Hippocampal formation (tissue), 2 donors: ENCODE measurements at places on chromosomes 3 and 15.

GRCh38 chr15:84685304-84685703 is 27.3 kb upstream of the NMB start:
- DNase-seq: no peak

DNA sequence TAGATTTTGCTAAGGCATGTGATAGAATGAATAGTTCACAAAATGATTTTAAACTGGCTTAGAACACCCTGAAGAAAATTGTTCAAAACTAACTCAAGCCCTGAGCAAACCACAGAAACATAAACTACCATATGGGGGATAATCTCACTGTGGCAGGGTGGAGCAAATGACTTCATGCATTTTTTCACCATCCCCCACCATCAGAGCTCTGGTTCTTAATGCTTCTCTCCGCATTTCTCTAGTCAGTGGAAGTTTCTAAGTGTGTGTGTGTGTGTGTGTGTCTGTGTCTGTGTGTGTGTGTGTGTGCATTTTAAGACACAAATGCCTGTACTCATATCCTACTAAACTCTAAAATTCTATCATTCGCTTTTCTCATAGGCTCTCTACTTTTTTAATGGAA is 107.1 kb upstream of the PHLDB2 start:
- DNase-seq: no peak

DNA sequence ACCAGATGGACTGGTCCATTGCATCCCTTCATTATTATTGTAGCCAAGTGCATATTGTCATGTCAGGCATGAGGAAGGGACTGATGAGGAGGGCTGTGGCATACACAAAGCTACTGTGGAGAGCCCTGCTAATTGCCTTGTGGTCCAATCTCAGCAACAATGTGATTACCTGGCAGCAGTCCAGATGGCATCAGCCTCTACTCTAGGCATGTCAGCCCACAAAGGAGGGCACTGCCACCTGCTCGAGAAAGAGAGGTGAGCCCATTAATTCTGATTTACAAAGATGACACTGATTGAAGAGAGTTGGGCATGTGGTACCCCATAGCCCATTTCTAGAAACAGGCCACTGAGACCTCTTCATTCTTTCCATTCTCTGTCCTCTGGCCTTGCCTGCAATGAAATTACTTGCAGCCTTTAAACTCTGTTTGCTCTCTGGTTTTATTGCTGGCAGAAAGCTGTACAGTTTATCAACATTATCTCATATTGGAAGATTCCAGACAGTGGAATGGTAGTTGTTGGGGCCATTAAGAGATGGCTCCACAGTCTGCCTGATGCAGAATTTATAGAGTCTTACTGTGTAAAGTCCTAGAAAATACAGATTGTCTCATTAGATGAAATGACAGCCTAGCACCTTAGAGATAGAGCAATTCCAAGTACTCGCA is 307.7 kb downstream of the ARPP21 start:
- DNase-seq: no peak

- DNase-seq: no peak
Measured at GRCh38 chr3:177335728-177336127, 138.4 kb upstream of the TBL1XR1 start.

GRCh38 chr3:41418961-41419691 is 219.8 kb downstream of the CTNNB1 start:
- DNase-seq: no peak

- DNase-seq: no peak
Measured at GRCh38 chr15:29398907-29399306, 129.3 kb upstream of the NSMCE3 start.

DNA sequence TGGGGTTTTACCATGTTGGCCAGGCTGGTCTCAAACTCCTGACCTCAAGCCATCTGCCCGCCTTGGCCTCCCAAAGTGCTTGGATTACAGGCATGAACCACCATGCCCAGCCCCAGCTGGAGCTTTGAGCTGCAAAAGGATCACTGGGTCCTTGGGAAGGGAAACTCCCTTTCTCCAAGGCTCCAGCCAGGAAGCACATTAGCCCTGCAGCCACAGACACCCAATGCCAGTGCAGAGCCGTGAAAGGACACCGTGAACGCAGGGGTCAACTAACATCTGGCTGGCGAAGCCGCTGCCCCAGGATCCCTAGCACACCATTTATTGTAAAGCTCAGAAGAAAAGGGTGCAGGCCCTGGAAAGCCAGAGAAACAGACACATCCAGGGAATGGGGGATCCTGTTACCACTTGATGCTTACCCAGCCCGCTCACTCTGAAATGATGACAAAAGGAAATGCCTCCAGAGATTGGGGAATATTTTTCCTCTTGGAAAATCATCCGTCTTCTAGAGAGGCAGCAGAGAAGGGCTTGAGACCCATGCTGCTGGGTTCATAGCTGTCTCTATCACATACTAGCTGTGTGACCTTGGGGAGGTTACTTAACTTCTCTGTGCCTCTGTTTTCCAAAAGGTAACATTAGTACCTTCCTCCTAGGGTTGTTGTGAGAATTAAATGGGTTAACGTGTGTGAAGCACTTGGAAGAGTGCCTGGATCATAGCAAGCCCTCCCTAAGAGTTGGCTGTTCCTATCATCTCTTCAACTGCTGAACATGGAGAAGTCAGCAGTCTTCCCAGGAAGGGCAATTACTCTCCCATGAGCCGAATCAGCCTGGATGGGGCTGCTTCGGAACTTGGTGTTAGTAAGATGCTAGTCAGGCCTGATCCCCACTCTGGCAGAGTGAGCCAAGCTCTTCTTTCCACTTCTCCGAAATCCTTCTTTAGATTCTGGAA is 40.8 kb downstream of the LMCD1 start:
- no peak for DNase-seq

DNA sequence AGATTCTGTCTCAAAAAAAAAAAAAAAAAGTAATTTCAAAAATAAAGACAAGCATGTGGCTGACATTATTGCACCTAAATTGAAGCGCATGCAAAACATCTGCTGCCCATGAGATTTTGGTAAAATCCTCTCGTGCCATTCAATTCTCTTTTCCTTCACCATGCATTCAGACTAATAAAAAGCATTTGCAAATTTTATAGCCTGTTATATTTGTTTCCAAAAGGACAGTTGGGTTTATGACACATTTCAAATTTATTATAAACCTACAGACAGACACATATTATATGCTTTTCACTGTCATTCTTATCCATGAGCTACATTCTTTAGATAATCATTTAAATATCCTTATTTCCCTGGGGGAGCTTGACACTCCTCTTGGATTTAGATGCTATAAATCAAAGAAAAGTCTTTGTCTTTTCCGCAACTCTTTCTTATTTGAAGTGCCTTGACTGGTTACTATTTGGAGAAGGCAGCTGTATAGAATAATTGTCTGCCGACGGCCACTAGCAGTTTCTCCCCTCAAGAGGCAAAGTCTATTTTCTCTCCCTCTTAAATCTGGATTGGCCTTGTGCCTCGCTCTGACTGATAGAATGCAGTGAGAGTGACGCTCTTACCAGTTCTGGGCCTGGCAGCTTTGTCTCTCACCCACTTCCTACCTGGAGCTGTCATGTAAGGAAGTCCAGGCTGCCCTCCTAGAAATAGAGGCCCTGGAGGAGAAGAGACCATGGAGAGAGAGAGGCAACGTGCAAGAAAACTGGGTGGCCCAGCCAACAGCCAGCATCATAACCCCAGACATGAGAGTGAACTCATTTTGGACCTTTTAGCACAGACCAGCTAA is 6.8 kb upstream of the LRIG1 start:
- DNase-seq: no peak

DNA sequence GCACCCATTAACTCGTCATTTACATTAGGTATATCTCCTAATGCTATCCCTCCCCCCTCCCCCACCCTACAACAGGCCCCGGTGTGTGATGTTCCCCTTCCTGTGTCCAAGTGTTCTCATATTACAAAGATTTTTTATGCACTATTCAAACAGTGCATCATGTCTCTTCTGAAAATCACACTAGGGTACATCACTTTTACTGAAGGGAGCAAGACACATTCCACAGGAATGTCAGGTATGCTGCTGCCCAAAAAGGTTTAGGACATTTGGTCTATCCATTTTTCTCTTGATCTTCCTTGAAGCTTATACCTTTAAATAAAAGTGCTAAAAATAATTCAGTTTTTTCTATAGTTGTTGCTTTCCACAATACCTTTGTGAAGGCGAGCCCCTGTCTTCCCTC is 9.2 kb upstream of the EPHA3 start:
- DNase-seq: no peak

DNA sequence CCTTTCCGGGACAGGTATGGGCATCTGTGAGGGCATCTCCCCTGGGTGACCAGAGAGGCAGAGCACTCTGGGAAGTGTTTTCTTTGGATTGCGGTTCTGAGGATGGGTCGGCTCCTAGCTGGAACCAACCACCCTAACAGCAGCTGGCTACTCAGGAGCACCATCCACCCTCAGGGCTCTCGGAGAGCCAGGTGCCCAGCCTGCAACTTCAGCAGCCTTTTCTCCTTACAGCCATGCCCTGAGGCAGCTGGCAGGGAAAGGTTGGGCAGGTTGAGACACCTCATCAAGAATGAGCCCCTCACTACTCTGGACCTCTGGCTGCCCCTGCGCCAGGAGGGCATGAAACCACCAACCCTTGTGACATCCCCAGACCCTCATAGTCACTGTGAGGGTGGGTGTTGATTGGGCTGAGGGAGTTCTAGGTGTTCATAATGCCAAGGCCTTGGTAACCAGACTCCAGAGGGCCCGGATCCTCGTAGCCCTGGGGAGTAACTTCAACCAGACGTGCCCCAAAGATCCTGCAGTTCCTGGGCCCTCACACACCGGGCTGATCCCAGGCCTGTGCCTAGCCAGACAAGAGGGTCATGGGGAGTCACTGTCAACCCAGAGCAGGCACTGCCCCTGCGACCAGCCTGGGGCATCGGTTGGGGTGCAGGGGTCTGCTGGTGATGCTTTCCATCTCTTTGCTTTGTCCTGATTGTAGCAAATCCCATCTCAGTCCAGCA is 114.4 kb upstream of the ABHD17C start:
- no peak for DNase-seq

DNA sequence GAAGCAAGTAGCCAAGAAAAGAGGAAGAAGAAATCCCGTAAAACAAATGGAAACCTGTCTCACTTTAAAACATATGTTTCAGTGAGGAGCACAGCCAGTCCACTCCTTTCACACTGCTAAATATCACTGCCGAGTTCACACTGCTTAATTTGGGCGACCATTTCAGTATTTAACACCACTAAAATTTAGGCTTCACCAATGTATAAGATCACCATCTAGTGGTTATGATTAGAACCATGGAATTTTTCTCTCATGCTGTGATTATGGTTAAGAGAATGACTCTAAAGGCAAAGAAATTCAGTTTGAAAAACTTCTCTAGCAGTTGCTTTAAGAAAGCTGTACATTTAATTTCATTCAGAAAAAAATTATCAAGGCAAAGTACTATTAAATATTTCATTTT is 16.6 kb downstream of the SLC4A7 start:
- DNase-seq: peak; percentile 41

- no peak for DNase-seq
Measured at GRCh38 chr3:66028457-66028856, 10.3 kb downstream of the MAGI1 start.

DNA sequence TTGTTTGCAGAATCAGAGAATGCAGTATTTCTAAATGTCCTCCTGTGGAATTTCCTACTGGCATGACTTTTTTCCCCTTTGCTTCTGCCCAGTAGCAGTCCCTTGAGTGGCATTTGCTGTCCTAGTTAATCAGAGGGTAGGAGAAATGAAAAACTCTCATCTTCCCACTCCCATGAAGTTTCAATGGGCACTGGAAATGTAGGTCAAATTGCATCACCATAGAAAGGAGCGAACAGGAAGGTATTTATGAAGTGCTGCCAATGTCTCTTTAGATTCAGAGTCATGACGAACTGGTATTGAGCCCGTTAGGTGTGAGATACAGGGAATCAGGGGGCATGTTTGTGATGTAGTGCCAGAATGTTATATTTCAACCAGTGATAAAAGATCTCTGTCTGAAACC is 23.2 kb downstream of the ATXN7 start:
- no peak for DNase-seq

DNA sequence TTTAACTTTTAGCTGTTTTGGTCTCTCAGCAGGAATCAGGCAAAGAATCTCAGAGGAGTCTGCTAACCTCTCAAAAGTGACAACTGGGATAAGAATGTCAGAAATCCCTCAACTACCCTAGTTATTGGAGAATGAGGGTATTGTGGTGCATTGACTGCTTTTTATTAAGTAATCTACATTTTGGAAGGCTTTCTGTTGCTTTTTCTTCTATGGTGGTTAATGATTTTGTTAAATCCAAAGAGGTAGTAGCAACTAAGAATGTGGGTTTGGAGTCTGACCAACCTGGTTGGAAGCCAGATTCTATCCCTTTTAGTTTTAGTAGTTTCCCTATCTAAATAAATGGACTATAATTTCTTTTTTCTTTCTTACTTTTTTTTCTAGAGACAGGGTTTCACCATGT is 94.7 kb upstream of the RNF7 start:
- DNase-seq: no peak

DNA sequence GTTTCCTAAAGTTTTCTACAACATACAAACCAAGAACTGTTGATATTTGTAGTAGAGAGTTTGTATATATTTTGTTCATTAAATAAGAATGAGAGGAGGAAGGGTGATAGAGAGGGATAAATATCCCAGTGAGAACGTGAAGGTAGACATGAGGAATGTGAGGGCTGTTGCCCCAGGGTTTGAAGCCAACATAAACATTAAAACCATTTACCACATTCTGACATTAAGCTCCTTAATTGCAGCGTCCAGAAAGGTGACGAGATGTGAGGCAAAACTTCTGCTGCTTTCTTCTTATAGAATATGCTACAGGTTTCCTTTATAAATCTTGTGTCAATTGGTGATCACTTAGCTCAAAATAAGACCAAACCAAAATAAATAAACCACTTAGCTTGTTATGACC is 267.8 kb upstream of the CNTN4 start:
- DNase-seq: no peak

DNA sequence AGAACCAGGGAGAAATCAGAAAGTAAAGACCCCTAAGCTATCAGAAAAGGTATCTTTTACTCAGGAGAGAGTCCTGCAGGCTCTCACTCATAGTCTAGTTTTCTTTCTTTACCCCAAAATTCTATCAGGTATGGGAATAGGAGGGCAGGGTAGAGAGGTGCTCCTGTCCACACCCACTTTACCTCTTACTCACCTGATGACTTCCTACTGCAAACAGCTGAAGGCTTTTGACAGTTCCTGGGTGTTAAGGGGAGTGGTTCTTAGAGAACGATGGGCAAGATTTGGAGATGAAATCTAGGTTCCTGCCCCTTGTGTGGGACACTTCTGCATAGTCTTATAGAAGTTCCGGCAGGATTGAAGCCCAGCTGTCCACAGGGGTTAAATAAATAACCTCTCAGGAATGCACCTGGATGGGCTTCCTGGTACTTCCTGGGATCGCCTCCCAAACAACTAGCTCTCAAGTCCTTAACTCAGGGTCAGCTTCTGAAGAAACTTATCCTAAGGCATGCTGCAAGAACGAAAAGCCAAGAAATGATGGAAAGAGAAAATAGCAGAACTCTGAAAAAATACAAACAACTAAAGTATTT is 10.8 kb upstream of the TNFAIP8L3 start:
- DNase-seq: no peak
